Activated CD4-positive, alpha-beta T cell treated with anti-CD3 and anti-CD28 coated beads for 36 hours (primary cell): ENCODE measurements at places on chromosomes 5 and 9. TPM values are rescaled to one million over a fixed set of nuclear protein-coding genes. Genes with fewer than 3 reads are reported as not detected.

- DNase-seq, result peak; percentile 70
Observed at GRCh38 chr5:138077064-138077696, 6.7 kb upstream of the WNT8A start.

Gene SH3PXD2B
- total RNA-seq, result 1.8 TPM

Gene SLC36A2
- not detected for total RNA-seq

Gene IGFBPL1
- total RNA-seq, result not detected

GRCh38 chr9:20997503-20998076 is 33.9 kb downstream of the HACD4 start:
- no peak for DNase-seq

GRCh38 chr9:79674052-79674777 is 102.5 kb downstream of the TLE4 start:
- DNase-seq, result no peak

DNA sequence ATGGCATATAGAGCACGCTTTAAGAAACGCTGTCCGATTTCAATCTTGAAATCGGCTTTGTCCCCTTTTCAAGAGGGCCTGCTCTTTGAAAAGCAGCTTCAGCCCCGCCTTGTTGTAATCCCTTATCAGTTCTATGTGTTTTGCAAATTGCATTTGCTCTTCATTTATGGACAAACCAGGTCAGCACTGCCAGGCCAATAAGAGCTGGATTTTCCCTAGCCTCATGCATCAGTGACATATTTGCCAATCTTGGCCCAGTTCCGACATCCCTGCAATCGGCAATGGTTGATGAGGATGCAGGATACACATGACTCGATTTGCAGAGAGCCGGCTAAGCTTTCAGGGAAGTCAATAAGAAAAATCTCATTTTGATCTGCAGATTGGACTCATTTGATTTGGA is 529.1 kb upstream of the CLINT1 start:
- no peak for DNase-seq

Gene TSSK1B
- total RNA-seq, result not detected

- DNase-seq, result no peak
Observed at GRCh38 chr5:143771602-143772001, 40.4 kb upstream of the HMHB1 start.

DNA sequence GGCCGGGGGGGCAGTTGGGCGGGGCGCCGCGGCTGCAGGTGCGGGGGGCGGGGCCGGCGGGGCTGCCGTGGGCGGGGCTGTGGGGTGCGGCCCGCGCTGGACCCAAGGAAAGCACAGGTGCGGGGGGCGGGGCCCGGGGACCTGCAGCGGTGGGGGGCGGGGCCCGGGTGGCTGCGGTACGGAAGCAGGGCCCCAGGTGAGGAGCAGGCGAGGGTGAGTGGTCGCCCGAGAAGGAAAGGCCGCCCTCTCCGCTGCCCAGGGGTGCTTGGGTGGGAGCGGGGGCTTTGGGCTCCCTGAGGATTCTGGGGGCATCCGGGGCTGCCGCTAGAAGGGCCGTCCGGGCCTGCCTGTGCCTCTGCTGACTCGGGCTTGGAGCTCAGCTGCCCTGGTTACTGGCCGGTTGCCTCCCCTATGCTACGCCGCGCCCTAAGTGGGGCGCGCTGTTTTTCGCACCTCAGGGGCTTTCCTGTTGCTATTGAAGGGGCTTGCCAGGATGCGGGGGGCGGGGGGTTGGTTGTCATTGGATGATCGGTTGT is 767 bp downstream of the RALGPS1 start:
- peak; percentile 64 for DNase-seq

Gene GPR150
- total RNA-seq, result 0.37 TPM

DNA sequence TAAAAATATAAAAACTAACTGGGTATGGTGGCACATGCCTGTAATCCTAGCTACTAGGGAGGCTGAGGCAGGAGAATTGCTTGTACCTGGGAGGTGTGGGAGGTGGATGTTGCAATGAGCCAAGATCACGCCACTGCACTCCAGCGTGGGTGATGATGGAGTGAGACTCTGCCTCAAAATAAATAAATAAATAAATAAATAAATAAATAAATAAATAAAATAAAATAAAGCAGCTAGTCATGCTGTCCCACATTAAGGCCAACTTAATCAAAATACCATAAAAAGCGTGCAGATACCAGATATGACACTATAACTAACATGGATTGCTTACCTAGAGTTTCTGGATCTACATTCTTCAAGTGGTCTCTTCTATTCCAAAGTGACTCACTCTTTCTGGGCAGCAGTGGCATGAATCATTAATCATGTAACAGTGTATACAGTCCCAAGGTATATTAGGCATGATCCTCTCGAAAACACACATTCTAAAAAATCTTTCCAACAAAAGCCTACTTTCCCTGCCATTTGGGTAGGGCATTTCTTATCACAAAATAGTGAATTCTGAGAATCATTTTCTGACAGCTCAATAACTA is 187.1 kb downstream of the ELAVL2 start:
- no peak for DNase-seq
